ENCODE measurements at places on chromosomes 7 and 10.

DNA sequence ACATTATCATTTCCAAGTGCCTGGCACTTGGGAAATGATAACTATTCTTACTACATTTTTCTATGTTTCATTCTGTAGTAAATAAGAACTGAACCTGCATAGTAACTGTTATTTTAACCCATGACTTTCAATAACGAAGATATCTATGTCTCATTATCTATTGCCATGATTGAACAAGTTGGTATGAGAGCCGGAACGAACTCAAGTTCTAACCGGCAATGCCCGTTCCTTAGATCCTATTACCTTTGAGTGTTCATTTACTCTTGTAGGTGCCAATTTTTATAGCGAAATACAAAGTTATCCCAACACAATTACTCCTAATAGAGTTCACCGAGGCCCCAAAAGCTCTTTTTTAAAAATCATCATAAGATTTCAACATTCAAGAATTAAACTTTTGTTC is 885 bp upstream of the MET start:
- DNase-seq = no peak

DNA sequence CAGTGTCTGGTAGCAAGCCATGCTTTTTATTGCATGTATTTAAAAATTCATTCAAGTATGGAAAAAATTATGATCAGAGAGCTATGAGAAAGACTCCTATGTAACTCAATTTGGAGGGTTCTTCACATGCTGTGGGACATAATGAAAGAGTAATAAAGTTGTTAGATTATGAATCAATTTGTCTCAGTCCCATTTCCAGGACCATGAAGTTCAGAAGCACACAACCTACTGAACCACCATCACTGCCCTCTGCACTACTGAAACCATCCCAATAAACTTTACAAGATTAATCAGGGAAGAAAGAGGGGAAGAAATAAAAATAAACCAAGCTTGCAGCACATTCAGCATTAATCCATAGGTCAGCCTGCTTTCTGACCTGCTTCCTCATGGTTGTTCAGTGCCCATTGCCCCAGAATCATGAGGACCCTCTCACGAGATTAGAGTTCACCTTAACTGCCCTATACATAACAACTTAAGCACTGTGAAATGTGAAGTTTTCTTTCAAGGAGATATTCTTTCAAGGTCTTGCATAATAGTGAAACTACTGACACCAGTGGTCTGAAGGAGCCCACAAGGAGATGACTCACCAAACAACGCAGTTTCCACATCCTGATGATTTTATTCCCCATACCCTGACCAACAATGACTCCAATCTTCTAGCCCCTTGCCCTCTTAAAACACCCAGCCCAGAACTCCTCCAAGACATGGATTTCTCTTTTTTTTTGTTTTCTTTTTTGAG is 171.5 kb upstream of the ADCY1 start:
- no peak for DNase-seq

DNA sequence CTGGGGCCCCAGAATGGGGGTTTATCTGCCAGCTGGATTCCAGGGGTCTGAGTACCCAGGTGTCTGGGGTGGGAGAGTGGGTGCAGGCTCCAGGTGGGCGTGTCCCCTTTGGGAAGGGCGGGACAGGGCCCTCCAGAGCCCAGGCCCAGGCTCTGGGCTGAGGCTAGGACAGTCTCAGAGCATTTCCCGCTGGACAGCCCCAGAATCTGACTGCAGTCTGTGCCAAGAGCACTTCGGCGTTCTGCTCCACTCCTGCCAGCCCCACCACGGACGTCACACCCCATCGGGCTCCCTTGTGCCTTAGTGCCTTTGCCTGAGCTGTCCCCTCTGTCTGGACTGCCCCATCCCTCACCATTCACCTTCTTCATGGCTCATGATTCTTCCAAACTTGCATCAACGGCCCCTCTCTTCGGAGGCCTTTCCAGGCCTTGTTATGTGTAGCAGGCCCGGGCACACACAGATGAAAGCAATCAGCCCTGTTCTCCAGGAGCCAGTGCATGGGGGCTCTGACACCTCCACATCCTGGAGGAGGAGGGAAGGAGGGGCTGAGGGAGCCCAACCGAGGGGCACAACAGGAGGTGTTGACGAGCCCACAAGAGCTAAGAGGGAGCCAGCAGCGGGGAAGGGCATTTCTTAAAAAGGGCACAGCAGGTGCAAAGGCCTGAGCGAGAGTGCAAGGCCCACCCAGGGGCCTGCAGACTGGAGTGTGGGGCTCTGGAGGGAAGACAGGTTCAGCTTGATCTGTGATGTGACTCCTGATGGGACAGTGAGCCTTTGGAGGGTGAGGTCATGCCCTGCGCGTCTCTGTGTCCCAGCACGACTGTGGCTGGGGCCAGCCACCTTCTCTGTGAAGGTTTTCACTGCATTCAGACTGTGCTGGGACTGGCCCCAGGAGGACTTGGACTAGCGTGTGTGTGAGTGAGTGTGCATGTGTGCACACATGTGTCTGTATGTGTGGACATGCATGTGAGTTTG is 41.7 kb downstream of the GTF2IRD1 start:
- no peak for DNase-seq

DNA sequence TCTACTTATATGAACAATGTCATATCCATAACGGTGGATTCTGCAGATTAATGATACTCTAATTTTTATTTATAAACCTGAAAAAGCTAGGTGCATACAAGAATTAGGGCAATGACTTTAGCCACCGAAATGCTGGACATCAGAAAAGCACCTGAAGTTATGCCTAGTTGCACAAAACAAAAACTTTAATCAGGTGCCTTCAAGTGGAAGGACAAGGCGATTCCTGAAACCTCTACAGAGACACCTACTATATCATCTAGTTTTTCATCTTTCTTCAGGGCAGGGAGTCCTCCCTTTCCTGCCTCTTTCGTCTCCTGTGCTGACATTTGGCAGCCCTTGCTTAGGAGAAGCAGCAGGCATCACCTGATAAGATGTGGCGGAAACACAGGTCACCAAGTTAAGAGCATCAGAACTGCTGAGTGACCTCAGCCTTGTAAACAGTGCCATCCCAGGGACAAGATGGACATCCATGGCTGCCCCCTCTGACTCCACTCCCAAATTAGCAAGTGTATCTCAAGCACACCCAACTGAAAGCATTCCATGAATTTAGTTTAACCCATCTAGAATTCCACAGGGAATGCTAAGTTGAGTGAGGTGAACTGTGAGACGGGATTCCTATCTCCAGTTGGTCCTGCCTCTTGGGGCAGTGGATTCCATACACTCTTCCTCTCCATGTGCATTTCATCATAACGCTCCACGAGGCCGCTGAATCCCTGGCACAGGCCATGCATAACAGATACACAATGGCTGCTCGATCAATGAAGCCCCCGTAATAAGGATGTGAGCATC is 5.8 kb downstream of the ITPRIP start:
- DNase-seq = no peak

DNA sequence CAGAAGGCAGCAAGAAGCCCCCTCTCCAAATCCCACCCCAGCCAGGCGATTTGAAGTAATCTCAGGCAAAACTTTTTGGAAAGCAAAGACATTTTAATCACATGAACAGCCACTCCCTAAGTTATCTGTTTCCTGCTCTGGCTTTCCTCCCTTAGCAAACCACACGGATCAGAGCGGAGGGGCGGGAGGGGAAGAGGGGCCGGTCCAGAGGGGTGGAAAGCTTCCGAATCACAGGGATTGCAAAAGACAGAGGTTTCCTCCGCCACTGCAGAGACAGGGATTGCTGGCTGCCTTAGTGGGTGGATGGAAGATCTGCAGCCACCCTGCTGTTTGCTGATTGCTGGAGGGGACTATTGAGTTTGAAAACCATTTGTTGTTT is 41.2 kb downstream of the ZCCHC24 start:
- no peak for DNase-seq

DNA sequence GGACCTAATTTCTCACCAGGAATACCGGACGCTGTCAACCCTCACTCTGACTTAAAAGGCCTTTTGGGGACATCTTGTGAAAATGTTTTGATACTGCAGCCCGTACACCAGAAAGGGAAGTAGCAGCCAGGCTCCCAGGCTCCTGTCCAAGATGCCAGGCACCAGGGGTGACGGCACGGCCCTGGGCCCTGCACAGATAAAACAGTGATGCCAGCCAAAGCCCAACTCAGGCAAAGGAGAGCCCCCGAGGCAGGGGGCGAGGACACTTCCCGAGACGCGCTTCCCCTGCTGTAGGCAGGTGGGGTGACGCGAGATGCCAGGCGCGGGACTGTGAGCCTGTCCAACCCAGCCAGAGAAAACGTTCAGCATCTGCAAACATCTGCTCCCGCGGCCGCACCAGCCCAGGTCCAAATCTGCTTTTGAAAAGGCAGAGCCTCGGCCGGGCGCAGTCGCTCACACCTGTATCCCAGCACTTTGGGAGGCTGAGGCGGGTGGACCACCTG is 15.7 kb downstream of the ZFAND2A start:
- no peak for DNase-seq

- no peak for DNase-seq
Measured at GRCh38 chr7:47786557-47787248, 161.6 kb downstream of the PKD1L1 start.

GRCh38 chr7:102264367-102264891 is 22.2 kb upstream of the SH2B2 start:
- DNase-seq = no peak

GRCh38 chr7:47080816-47081215 is 501.1 kb downstream of the TNS3 start:
- DNase-seq = no peak

DNA sequence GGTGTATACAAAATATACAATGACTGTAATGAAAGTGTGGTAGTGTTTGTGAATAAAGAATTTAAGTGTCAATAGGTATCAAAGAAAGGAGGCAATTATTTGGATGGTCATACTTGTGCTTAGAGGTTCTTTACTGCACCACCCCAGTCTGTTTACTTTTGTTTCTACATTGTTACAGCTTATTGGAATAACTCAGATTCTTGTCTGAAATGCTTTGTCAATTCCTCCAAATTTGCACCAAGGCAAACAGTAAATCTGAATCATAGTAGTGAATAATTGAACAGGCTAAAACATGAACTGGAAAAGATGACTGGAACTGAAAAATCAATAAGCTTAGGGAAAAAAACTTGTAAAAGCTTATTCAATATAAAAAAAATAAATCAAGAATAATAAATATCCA is 319.2 kb downstream of the EXOC4 start:
- DNase-seq = no peak

DNA sequence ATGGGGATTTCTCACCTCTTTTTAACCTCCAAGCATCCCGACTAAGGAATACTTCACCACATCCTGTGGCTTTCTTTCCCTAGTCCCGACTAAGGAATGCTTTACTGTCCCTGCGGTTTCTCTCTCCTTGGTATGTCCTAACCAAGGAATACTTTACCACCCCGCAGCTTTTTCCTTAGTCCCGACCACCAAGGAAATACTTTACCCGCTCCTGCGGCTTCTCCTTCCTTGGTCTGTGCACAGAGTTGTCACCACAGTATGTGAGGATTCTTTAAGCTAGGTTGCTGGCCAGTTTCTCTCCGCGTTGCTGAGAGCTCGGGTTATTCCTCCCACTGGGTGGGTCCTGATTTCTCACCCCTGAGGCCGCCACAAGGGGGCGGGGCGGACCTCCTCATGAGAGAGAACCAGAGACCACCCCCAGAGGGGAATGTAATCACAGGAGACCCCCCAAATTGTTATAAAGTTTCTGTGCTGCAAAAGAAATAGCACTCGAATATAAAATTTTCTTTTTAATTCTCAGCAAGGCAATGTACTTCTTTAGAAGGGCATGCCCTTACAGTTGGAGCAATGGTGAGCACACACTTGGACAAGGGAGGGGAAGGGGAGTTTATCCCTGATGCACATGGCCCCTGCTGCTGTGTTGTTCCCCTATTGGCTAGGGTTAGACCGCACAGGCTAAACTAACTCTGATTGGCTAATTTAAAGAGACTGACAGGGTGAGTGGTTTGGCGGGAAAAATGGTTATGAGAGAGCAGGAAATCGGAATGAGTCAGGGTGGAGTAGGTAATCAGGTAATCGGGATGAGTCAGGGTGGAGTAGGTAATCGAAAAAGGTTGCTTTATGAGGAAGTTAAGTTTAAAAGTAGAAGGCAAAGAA is 12.8 kb downstream of the SUGCT start:
- DNase-seq = no peak

DNA sequence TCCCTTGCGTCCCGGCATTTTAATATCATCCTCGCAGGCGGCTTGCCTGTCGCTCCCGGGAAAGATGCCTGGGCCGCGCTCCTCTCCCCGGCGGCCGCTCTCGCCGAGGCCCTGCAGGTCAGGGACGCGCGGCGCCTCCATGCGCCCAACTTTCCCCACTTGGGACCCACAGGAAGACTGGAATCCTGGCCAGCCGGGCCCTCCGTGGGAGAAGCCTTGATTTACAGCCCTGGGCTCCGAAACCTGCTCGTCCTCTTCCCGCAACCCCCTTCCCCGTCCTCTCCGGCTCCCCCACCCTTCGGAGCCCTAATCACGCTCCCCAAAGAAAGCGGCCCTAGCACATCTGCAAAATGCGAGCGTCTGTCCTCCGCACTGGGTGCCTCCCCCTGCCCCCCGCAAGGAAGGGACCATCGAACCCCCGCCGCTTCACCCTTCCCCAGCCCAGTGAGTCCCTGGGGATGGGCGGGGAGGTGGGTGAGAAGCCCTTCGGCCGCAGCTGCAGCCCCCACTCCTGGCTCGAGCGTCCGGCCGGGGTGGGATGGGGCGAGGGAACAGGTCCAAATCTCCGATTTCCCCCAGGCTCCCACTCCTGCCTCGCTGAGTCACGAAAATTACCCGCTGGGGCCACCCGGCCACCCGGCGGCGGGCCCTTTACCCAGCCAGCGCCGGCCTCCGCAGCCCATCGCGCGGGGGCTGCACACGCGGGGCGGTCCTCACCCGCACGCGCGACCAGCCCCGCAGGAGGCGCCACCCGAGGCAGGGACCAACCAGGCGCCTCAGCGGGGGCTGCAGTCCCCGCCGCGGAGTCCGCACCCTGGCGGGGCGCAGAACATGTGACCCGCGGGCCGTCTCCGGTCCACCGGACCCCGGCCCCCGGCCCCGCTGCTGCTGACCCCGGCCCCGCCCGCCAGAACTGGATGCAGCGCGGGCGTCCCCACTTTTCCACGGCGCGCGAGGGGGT is 695 bp downstream of the HSPA12A start:
- no peak for DNase-seq

GRCh38 chr10:103727991-103728689 is 127.2 kb downstream of the SH3PXD2A start:
- DNase-seq = no peak

DNA sequence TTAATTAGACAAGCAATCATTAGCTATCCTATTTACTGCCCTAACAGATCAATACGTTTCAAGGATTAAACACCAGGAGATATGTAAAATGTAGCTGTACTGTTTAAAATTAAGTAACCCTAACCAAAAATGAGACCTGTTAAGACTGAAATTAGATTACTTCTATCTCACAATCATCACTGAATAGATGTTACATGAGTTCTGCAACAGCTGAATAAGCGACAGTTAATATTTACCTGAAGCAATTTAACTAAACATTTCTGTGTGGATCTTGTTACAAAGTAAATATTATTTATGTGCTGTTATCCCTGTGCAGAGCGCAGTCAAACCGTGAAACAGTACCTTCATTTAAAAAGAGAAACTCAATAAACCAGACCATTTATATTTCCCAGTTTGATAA is 122.5 kb downstream of the RELN start:
- no peak for DNase-seq

DNA sequence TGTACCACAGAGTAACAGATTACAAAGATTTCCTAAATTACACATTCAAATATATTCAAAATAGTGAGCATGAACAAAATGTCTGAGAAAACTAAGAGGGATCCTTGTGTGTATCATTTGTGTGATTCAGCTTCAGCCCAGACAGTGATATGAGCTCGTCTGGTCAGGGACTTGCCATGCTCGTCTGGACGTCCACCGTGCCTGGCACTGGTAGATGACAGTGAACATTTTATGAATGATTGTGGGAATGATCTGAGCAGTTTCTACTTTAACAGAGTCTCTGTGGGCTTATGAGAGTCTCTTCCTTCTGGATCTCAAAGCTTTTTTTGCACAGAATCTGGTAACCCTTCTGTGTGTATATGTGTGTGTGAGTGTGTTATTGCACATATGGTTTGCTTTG is 34.2 kb upstream of the ANKRD2 start:
- no peak for DNase-seq

All from stimulated activated CD4-positive, alpha-beta T cell treated with anti-CD3 and anti-CD28 coated beads, Interleukin-4, amount 100 ng/mL, for 48 hours (primary cell).